Nucleus accumbens (tissue), 56 donors: ENCODE measurements at places on chromosomes 6 and 20.

GRCh38 chr6:35041086-35041861, 99.9 kb downstream of the TCP11 start:
- DNase-seq, result no peak

DNA sequence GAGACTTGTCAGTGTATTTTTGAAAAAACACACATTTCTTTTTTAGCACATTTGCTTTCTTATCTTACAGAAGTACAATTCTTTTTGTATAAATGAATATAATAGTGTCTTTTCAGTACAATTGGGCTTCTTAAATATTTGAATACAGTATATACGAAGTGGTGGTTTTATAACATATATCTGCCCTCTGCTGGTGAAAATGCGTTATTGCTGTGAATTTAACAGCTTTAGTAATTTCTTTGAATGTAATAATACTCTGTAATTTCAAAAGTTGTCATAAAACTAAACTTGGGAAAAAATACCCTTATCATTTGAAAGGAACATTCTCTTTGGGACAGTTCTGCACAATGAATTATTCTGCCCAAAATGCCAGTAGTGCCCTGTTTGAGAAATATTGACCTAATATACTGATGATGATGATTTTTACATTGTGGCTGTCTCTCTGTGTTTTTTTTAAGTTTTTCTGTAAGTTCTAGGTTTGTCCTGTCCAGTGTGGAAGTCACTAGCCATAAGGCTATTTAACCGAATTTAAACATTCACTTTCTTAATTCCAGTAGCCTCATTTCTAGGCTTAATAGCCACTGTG, 19.0 kb downstream of the SMAP1 start:
- no peak for DNase-seq

DNA sequence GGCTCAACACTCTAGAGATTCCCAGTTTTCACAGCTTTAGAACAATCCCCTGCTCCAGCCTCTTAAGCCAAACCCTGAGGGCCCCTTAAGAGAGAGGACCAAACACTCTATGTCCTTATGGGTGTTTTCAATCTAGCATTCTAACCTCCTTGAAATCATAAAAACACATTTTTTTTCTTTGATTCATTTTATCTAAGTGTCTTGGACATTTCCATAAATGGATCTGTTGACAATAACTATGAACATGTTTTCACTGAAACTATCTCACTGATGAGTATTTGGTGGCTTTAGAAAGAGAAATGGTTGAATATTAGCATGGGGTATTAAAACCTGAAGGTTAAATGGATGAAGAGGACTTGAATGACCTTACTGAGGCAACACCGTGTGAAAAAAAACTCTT, 27.6 kb upstream of the PDE7B start:
- no peak for DNase-seq

- DNase-seq, result no peak
Measured at GRCh38 chr6:133070410-133071043, 170.6 kb upstream of the EYA4 start.

DNA sequence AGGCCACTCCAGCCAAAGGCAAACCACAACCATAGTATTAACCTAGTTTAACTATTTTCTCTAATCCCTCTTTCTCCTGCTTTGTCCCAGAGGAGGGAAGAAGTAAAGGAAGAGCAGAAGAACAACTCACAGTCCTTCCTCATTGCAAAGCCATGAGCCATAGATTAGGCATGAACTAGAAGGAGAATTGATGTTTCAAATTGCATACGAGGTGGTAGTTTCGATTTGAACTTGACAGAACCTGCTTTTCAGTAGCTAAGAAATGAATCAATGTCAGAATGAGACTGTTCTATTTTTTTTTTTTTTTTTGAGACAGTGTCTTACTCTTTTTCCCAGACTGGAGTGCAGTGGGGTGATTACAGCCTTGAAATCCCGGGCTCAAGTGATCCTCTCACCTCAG, 48.3 kb downstream of the PROKR2 start:
- DNase-seq, result no peak

- no peak for DNase-seq
Measured at GRCh38 chr6:48978016-48978415, 485.0 kb downstream of the MMUT start.

DNA sequence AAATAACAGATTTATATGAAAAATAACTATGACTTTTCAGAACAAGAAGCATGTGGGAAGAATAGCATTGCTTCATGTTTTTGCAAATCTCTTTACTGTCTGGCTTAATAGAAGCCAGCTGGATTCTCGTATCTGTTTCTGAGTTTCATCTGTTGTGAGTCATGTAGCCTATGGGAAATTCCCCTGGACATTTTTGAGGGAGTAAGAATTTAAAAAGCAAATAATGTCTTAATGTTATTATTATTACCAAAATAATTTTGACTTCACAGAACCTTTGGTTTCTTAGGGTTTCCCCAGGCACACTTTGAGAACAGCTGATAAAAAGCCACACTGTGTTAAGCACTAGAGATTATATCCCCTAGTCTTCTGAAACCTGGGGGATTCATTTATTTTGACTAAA, 75.8 kb downstream of the SYCP2L start:
- no peak for DNase-seq

- no peak for DNase-seq
Measured at GRCh38 chr20:46999801-47000465, 105.3 kb downstream of the EYA2 start.

DNA sequence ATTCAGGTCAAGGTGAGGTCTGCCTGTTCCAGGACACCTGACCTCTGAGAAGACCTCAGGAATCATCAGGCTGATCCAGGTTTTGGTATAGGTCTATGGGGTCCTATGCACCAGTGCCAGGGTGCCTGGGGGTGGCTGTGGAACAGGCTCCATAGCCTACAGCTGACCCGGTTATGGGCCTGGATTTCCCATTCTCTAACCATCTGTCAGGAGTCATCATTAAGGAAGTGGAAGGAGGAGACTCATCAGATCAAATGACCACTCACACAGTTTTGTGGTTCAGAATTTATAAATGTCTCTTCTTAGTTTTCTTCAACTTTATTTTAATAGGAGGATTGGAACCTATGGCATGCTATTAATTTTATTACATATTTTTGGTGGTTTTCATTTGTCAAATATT, 14.8 kb downstream of the PLA2G7 start:
- no peak for DNase-seq

GRCh38 chr6:118296129-118296901, 251.8 kb upstream of the PLN start:
- no peak for DNase-seq

- no peak for DNase-seq
Measured at GRCh38 chr20:50563133-50563944, 53.2 kb downstream of the PTPN1 start.

DNA sequence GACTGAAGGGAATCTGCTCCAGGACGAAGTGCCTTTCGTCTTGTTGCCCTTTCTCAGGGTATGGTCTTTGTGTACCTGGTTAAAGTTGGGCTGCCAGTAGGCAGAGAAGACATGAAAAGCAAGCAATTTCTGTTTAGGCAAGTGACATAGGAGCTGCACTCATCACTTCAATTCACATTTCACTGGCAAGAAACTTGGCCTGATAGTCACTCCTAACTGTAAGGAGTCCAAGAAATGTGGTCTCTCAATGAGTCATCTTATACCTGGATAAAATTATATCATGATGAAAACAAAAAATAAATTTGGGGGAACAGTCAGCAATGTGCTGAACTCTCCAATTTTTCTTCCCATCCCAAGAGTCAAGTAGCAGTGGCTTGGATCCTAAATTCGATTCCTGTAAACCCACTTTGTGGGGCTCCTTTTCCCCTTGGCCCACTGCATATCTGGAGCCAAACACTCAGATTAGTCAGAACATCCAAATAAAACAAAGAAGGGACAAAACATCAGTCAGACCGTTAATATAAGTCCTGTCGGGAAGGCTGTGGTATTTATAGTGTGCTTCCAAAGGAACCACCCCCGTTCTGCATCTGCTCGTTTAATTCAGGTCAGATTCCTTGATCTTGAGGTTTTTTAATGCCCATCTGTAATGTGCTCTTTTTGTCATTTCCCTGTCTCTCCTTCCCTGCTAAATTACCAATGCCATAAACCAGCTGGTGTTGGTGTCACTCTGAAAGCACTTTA, 5.0 kb upstream of the GABRR1 start:
- DNase-seq, result no peak

- DNase-seq, result no peak
Measured at GRCh38 chr20:63553933-63554290, at the start of gene FNDC11. TSS of gene FNDC11 (plus strand) at chr20:63554159. CDS start at chr20:63555664, 1,505 bp downstream.
